ENCODE measurements at places on chromosomes 4 and X.

- no peak for DNase-seq
Measured at GRCh38 chr4:182139491-182139890, 103.7 kb upstream of the TENM3 start.

GRCh38 chr4:118086344-118086743 lies 52.1 kb downstream of the NDST3 start:
- DNase-seq, result no peak

- DNase-seq, result no peak
Measured at GRCh38 chr4:53863736-53864365, 200.6 kb downstream of the CHIC2 start.

DNA sequence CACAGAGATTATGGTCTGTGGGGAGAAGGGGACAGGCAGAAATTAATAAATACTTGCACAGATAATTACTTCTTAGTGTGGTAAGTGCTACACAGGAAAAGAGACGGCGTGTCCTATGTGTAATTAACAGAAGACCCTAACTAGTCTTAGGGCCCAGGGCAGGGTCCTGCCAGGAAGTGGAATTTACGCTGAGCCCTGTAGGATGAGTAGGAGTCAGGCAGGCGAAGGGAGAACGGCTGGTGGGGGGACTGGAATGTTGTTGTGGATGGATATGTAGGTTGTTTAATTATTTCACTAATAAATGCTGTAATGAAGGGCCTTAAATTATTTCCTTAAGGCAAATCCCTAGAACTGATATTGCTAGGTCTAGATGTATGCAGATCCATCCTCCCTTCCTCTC lies 26.7 kb upstream of the MFAP3L start:
- DNase-seq, result no peak

DNA sequence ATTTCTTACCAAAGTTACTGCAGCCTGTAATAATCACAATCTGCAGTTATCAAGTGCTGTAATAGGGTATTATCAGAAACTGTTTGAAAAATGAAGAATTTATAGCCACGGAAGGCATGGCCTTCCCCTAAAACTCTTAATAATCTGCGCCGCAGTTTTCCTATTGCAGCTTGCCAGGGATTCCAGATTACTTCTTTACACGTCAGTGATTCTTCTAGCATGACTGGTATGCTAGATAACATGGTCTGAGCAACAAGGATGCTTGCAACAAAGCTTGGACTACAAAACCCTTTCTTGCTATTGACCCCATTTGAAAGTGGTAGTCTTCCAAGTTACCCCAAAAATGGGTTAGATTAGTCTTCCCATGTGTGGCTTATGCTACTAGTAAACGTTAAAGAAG lies 47.2 kb upstream of the GK2 start:
- DNase-seq, result no peak

DNA sequence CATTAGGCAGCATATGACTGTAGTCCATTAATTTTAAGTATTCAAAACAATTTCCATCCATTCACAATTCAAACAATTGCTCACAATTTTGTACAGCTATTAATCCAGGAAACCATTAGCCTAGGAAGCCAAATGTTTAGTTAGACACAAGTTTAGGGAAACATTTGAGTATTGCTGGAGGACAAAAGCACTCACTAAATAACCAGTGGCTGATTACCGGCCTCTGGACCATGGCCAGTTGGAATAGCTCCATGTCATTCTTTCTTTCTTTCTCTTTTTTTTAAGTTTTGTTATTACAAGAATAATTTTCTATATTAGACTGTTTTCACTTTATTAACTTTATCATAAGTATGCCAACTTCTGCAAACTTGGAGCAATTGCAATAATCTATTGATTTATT lies 31.3 kb downstream of the TRIML2 start:
- DNase-seq, result no peak

DNA sequence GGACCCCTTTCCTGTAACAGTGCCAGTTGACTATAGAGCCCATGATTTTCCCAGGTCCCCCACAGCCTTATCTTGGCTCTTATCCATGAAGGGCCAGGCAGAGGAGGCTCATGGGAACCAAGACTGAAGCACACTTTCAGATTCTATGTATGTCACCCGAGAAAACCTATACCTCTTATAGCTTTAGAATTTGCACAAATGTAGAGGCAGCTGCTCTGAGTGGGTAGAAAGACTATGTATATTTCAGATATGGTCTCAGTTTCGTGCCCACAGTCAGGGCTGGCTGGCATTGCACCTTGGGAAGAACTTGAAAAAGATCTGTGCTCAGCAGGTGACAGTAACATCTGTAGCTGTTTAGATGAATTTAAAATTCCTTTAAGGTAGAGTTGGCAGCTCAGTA lies 8.3 kb upstream of the LNX1 start:
- DNase-seq, result no peak

DNA sequence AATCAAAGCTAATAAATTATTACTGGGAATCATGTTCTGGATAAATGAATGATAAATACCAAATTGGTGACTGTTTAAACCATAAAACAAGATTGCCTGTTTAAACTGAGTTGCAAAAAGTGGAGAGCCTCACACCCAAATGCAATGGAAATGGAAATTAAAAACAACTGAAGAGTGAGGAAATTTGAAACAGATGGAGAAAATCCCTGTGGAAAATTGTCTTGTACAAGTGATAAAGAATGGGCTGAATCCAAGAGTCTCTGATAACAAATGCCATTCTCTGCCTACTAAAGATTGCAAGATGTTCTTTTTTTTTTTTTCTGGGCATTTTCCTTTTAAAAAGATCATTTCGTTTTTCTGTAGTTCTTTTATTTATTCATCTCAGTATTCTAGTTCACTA lies 426.3 kb downstream of the NLGN4X start:
- DNase-seq, result no peak

- no peak for DNase-seq
Measured at GRCh38 chr4:186146458-186146857, 42.0 kb downstream of the FAM149A start.

GRCh38 chrX:78327370-78328086 lies at the start of gene CYSLTR1:
Gene CYSLTR1 (minus strand): TSS chrX:78327611. CDS start chrX:78273746, 53,865 bp downstream.
- DNase-seq, result no peak

- DNase-seq, result no peak
Measured at GRCh38 chr4:41874398-41874797, 60.8 kb upstream of the TMEM33 start.

DNA sequence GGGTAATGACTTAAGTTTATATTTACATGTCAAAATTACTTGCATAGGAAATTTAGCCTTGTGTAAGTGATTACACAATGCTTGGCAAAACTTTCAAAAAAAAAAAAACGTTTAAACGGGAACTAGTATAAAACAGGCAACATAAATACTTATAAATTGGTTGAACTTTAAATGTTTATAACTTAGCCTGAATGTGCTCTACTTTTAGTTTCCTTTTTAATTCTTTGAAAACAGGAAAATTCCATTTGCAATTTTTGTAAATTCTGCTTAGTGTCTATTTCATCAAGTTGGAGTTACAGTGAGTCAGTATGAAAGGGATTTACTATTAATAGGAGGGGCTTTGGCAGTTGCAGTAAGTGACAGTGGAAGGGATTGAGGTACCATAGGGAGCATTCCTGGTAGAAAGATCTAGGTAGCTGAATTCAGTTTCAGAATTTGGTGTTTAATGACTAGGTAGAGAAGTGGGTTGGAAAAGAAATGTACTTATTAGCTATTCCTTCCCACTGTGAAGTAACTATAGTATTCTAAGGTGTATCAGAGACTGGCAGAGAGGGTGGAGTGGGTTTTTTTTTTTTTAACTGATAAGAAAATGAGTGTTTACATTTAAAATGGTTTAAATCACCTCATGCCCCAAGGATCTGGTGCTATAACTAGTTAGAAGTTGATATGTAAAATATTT lies 2.8 kb downstream of the STAG2 start:
- DNase-seq, result no peak

- no peak for DNase-seq
Measured at GRCh38 chr4:101282076-101282844, 65.1 kb downstream of the PPP3CA start.

DNA sequence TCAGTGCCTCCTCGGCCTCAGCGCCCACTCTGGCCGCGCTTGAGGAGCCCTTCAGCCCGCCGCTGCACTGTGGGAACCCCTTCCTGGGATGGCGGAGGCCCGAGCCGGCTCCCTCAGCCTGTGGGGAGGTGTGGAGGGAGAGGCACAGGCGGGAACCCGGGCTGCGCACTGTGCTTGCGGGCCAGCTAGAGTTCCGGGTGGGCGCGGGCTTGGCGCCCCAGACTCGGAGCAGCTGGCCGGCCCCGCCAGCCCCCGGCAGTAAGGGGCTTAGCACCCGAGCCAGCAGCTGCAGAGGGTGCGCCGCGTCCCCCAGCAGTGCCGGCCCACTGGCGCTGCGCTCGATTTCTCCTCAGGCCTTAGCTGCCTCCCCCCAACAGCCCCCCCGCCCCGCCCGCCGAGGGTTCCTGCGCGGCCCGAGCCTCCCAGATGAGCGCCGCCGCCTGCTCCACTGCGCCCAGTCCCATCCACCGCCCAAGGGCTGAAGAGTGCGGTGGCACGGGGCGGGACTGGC lies 1137.0 kb downstream of the PCDH18 start:
- DNase-seq, result no peak

GRCh38 chr4:102094481-102094880 lies 250.8 kb downstream of the SLC39A8 start:
- DNase-seq, result no peak

DNA sequence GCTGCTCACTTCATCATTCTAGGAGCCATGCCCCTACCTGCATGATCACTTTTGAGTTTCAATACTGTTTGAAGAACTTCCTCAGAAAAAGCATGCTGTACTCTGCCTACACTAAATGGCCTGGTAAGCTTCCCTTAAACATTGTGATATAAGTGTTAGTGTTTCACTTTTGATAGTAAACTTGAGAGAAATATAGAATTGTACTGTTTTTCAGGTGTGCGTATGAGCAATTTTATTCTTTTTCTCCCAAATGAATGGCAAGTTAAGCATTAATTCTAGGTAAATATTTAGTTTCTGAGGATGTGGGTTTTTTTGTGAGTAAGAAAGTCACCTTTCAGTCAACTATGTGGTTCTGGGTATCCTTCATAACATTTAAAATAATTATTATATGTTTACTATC lies 484.5 kb downstream of the IL15 start:
- DNase-seq, result no peak

DNA sequence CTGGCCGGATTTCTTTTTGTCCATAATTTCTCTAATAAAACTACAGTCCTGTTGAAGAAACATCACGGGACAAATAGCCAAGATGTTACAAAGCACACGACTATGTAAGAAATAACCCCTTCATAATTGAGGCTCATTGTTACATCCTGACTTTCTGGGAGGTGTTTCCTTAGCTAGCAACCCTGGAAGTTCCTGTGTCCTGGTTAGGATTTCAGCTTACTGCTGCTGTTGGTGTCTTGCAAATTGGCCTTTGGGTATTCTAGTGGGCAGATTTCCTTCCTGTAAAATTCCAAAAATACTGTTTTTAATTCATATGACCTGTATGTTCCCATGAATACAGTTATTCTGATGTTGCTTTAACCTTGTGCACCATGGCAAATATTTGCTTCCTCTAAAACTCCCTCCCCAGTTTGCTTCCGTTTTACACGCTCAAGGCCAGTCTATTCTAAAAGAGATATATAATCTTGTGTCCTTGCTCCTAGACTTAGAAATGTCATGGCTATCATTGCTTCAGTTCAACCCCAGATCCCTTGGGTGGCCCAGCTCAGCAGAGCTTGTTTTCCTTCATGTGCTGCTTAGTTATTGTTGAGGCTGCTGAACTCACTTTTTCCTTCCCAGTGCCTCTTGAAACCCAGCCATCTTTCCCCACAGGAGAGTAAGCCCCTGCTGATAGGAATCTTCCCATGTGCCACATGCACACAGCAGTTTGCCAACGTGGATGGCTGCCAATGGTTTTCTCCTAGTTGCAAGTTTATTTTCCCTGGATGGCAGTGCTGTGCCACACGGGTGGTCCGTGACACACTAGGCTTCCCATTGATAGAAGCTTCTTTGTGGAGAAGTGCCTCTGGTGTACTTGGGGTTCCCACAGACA lies 75.8 kb downstream of the TSPAN7 start:
- DNase-seq, result no peak

DNA sequence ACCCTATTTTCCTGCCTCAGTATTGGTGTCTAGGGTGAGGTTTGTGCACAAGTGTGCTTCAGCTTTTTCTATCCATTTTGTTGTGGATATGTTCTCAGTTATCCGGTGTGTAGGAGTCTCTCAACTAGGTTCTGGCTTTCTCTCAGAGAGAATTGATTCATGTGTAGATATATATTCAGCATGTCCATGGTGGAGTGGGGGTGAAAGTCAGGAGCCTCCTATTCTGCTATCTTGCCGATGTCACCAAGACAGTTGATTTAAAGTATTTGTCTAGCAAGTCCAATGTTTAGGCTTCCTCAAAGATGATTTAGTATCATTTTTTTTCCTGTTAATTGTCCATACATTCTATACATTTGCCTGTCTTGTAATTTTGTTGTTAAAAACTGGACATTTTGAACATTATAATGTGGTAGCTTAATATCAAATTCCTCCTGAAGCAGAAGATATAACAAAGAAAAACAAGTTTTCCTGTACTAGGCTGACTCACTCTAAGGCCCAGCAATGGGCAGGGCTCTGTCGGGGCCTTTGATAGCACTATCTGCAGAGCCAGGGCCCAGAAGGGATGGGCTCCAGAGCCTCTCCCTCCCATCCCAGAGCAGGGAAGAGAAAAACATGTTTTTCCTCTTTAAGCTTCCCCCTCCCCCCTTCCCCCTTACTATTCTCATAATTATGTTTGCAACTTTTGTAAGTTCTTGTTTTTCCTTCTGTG lies 37.6 kb downstream of the GLUD2 start:
- no peak for DNase-seq

GRCh38 chr4:155541716-155542115 lies 124.9 kb upstream of the GUCY1A1 start:
- no peak for DNase-seq

GRCh38 chr4:95693594-95693993 lies 144.8 kb upstream of the UNC5C start:
- no peak for DNase-seq

GRCh38 chr4:52713456-52713937 lies 37.7 kb downstream of the ERVMER34-1 start:
- no peak for DNase-seq

GRCh38 chr4:87677731-87678130 lies 27.7 kb downstream of the DMP1 start:
- DNase-seq, result no peak

DNA sequence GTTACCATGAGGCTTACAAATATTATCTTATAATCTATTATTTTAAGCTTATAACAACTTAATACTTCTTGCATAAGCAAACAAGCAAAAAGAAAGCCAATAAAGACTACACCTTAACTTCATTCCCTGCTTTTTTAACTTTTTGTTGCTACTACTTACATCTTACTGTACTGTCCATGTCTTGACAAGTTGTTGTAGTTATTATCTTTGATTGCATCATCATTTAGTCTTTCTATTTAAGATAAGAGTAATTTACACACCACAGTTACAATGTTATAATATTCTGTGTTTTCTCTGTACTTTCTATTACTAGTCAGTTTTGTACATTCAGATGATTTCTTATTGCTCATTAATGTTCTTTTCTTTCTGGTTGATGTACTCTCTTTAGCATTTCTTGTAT lies 346.6 kb downstream of the SMARCA1 start:
- no peak for DNase-seq

DNA sequence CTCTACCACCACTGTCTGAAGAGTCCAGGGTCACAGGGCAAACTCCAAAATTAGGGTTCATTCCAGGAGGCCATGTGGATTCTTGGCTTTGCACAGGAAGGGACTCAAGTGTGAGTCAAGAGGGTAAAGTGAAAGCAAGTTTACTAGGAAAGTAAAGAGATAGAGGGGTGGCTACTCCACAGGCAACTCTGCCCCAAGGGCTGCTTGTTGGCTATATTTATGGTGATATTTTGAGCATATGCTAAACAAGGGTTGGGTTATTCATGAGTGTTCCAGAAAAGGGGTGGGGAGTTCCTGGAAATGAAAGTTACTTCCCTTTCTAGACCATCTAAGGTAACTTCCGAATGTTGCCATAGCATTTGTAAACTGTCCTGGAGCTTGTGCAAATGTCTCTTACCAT lies 1222.0 kb upstream of the TENM3 start:
- no peak for DNase-seq

Measured in AG04450 (cell line).